Prostate gland (tissue), 2 donors: ENCODE measurements at places on chromosomes 6 and 20.

- no peak overlapping the region for H3K4me3 ChIP-seq
- no peaks in the 10 kb centered on the region for H3K36me3 ChIP-seq
- no peak overlapping the region for H3K27ac ChIP-seq
- no peaks in the 10 kb centered on the region for H3K27me3 ChIP-seq
- H3K4me1 ChIP-seq, result no peaks in the 10 kb centered on the region
These were observed 100.5 kb downstream of the SOBP start for GRCh38 chr6:107590378-107590777.

GRCh38 chr20:17281478-17281877, 54.6 kb downstream of the PCSK2 start:
- no peak for DNase-seq
- H3K4me1 ChIP-seq, result no peaks in the 10 kb centered on the region
- H3K27me3 ChIP-seq, result no peaks in the 10 kb centered on the region
- H3K4me3 ChIP-seq, result no peak overlapping the region

GRCh38 chr6:89862273-89862672, 32.0 kb upstream of the GJA10 start:
- no peaks in the 10 kb centered on the region for H3K36me3 ChIP-seq
- no peak for DNase-seq
- H3K4me1 ChIP-seq, result no peaks in the 10 kb centered on the region
- no peak overlapping the region for H3K27ac ChIP-seq
- no peak overlapping the region for H3K4me3 ChIP-seq

GRCh38 chr6:12516070-12516469, 200.5 kb upstream of the PHACTR1 start:
- no peaks in the 10 kb centered on the region for H3K36me3 ChIP-seq
- H3K27ac ChIP-seq, result no peak overlapping the region
- no peaks in the 10 kb centered on the region for H3K27me3 ChIP-seq
- H3K4me1 ChIP-seq, result no peaks in the 10 kb centered on the region
- no peak overlapping the region for H3K4me3 ChIP-seq

DNA sequence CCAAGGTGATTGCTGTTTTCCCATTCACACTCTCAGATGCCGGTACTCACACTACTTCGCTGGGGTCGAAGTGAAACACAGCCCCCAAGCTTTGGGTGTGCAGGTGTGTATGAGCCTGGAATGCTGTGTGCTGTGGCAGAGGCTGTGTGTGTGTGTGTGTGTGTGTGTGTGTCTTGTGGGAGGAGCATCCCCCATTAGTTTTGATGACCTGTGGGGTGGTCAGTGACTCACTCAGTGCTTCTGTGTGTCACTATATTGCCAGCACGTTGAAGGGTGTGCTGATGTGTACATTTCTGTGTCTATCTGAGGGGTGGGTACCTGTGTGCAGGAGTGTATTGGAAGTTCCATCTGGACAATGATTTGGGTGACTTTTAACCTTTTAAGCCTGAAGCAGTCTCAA, 5.0 kb upstream of the SLC12A5 start:
- peaks cover 26% of the 10 kb centered on the region for H3K27me3 ChIP-seq
- H3K4me1 ChIP-seq, result no peaks in the 10 kb centered on the region
- no peak overlapping the region for H3K27ac ChIP-seq
- no peak for DNase-seq
- H3K36me3 ChIP-seq, result no peaks in the 10 kb centered on the region
- H3K4me3 ChIP-seq, result no peak overlapping the region
